ENCODE measurements at places on chromosomes 6 and 20.

DNA sequence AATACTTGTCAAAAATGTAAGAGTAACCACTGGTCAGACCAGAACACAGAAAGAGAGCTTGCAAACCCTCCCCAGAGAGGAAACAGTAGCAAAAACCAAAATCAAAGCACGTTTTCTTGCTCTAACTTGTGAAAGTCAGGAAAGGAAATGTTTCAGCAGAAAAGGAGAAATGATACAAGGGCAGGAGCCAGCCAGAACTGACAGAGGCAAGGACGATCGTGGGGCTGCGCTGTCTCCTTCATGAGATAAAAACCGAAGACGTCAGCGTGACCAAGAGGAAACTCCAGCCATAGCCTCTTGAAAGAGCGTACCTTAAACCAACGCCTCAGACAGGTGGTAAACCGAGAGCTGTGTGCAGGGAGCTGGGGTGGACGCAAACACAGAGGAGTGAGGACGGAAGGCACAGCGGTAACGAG, 27.5 kb downstream of the LAMA5 start:
- no peak for DNase-seq

DNA sequence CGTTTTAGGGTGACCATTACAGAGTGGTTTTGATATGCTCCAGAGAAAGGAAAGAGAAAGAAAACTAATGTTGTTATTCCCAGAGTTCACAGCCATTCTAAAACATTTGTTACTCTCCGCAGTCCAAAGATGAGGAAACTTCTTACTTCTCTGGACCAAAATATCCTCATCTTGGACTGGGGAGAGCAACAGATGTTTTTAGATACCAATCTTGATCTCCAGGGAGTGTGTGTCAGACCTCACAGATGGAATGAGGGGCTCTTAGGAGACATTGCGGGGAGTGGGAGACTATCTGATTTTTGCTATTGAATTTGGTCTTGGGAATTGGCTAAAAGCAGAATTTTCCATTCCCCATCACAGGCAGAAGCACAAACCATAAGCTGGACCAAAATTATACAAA, 110.8 kb downstream of the TNFAIP3 start:
- no peak for DNase-seq

DNA sequence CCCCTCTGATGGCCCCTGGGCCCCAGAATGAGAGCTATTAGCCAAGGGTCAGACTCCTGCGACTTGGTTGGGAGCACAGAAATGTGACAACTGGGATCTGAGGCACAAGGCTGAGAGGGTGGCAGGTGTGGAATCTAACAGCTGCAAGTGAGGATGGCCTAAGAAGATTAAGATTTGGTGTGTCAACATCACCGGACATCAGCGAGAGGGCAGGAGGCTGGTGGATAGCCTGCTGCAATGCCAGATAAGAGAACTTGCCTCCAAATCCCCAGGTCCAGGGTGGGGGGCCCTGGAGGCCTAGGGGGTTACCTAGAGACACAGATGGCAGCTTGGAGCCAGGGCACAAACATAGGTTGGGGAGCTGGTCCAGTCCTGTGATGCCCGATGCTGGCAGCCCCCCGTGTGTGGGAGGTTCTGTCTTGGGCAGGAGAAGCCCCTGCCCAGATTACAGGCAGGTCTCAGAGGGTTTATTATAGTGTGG, 155.8 kb downstream of the GRM4 start:
- DNase-seq: no peak

DNA sequence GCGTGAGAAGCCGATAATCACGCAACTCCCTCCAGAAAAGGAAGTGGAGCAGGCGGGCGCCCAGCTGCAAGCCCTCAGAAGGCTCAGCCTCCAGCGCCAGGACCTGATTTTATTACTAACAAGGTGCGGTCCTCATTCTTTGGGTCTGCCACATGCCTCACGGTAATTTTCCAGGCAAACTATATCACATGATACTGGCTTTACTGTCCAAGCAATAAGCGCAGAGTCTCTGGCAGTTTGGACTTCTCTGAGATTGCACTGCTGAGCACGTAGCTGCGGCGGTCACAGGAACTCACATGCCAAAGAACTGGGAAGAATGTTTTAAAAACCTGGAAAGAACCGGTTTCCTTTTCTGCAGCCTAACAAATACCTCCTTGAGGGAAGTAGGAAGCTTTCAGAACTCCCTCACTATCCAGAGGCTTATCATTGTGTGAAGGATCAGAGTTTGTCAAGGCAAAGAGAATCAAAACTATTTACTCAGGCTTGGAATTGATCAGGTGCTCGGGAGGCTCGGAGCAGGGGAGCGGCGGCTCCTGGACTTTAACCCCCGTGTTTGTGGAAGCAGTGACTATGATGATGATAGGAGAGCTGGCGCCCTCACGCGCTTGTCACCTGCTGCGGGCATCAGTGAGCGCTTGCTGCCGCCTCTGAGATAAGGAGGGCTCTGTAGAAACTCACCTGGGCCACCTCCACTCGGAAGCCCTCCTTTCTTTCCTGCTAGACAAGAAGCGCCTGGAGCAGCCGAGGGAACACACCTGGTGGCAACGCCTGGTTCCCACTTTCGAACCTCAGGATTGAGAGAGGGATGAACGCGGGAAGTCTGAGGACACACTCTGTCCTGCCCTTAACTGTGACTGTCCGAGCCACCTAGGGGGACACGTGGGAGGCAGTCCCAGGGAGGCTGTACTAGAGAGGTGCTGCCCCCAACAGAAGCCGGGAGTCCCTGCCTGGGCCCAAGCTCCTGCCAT, 27.2 kb upstream of the SYNJ2 start:
- DNase-seq: no peak

- DNase-seq: no peak
Observed at GRCh38 chr6:18439581-18439980, 52.4 kb downstream of the RNF144B start.

GRCh38 chr6:40860443-40860842, 178.6 kb downstream of the UNC5CL start:
- DNase-seq: no peak

DNA sequence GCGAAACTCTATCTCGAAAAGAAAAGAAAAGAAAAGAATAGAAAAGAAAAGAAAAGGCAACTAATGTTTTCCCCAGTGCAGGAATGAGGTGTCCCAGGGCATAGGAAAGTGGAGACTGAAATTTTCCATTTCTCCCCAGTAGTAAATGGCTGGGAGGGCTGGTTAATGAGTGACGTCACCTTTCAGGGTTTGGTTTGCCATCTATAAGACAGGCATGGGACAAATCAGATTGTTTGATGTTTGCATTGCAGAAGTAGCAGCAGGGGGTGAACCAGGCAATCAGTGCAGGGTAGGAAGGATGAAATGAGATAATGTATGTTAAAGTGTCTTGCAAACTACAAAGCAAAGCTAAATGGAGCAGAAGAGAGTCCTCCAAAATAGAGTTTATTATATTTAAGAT, 533.4 kb downstream of the PKHD1 start:
- no peak for DNase-seq

- DNase-seq: no peak
Observed at GRCh38 chr6:20841806-20842205, 307.5 kb downstream of the CDKAL1 start.

DNA sequence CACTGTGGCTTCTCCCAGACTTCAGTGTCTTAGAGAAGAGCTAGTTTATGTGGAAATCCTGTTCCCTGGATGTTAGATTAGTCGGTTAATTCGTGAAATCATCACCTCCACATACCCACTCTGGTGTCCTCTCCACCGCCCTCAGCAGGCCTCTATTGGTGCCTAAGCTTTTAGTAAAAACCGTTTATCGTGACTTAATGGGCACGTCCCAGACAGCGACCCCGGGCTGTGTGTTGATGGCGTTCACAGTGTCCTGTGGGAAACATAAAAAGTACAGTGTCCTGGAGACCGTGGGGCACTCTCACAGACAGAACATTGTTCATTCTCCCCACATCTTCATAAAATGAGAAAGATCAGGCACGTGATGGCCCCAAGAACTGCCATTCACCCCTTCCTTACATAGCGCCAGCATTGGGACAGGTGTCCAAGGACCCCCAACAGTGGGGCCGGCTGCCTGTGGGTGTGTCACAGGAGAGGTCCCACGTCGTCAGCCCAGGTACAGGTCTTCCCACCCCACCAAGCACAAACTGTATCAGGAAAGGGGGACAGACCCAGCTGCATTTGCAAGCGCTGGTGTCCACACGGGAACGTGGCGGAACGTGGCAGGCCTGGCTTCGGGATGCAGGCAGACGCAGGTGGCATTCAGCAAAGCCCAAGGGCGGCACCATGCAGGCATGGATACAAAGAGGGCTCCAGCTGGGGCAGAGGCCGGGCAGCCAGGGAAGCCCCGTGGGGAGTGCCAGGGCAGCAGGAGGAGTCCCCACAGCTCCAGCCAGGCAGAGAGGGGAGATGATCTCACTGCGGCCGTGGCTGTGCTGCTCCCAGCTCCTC, 237.7 kb downstream of the DLL1 start:
- DNase-seq: no peak

- no peak for DNase-seq
Observed at GRCh38 chr6:44651604-44652003, 264.1 kb downstream of the CDC5L start.

DNA sequence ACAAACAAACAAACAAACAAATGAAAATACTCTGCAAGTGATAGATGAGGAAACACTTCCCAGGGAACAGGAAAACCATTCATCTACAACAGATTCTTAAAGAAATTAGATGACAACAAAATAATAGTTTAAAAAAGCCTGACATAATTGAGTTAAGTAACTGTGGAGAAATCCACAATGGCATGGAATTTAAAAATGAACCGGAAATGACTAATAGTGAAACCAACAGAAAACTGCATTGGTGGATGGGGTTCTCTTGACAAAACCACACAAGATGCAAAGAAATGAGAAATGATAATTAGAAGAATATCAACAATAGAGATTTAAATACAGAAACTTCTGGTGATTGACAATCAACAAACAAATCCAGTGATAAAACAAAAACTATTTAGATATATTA, 785.6 kb downstream of the QKI start:
- DNase-seq: no peak

- DNase-seq: no peak
Observed at GRCh38 chr20:13677241-13677640, 38.5 kb upstream of the TASP1 start.

GRCh38 chr6:160967351-160967750, 24.2 kb upstream of the MAP3K4 start:
- no peak for DNase-seq

- no peak for DNase-seq
Observed at GRCh38 chr6:87197547-87197946, 42.2 kb downstream of the ZNF292 start.

DNA sequence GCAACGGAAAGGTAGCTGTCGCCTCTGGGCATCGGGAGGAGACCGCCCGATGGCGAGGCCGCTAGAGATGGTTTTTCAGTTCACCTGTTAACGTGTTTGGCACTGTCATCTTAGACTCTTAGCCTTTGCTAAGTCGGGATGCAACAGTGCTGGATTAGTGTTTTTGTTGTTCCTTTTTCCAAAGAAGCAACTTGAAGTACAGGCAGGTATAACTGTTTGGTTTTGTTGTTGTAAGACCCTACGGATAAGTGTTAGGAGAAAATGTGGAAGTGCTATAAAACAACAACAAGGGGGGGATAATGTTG, 723 bp downstream of the MANEA start:
- DNase-seq: peak; percentile 17

- no peak for DNase-seq
Observed at GRCh38 chr20:31570021-31570463, 35.0 kb upstream of the ID1 start.

DNA sequence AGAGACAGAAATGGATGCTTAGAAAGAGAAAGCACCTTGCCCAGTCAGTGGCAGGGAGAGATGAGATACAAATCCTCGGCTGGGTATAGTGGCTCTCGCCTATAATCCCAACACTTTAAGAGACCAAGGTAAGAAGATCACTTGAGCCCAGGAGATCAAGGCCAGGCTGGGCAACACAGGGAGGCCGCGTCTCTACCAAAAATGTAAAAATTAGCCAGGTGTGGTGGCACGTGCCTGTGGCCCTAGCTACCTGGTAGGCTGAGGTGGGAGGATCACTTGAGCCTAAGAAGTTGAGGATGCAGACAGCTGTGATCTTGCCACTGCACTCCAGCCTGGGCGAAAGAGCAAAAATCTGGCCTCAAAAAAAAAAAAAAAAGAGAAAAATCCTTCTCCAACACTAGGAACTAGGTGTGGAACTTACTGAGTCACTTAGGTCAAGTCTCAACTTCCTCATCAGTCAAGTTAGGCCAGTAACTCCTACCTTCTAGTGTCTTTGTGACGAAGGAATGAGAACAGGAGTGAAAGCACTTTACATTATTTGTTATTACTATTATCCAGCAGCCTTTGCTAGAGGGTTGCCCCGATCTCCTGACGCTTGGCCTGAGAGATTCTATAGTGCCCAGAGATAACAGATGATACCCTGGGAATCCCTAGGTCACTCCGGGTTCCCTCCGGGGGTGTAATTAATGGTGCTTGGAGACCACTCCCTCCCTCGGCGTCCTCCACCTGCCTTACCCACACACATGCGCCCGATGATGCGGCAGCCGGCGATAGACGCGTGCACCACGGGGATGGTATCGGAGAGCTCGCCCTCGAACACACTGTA, 918 bp downstream of the EIF6 start:
- DNase-seq: no peak

DNA sequence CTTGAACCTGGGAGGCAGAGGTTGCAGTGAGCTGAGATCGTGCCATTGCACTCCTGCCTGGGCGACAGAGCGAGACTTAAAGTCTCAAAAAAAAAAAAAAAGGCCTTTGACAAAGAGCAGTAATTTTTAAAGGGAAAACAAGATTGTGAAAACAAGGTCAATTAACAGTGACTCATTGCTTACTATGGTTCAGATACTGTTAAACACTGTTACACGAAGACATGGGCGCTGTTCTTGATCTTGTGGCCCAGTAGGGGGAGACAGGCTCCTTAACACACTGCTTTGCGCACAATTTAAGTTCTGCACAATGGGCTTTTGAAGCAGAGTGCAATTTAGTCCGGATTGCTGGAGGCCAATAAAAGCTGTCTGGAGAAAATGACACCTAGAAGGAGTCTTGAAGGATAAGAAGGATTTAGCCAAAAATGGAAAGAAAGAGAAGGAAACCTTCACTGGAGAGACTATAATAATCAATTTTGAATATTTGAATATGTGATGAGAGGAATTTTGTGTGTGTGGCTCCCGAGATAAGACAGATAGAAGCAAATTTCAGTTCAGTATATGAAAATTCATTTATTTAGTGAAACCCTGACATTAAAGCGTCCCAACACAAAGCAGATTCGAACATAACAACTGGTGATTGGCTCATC, 6.0 kb upstream of the LATS1 start:
- no peak for DNase-seq

GRCh38 chr20:62949962-62950361, 2.5 kb upstream of the SLC17A9 start:
- no peak for DNase-seq
